ENCODE measurements at places on chromosomes 16 and 17.

DNA sequence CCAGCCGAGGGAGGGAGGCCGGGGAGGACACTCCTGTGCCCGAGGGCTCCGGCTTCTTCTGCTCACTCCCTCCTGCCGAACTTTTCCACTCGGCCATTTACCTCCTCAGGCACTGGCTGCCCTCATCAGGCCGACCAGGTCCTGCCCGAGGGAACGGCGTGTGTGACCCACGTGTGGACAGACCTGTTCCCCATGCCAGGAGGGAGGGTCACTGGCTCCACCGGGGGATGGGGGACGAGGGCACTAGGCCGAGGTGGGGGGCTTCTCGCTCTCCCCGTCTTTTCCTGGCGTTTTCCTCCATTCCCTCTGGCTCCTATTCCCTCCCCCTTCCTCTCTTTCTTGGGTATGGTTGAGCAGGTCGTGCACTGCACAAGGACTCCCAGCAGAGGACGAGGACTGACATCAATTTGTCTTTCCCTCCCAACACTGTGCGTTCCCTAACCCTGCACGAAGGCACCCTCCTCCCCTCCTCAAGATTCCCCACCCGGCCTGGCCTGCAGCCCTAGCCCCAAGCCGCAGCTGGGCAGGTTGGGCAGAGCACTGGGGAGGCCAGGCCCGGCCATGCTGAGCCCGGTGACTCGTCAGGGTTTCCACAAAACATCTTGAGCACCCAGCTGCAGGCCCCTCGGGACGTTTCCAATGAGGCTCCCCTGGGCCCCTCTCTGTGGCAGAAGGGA, 3.2 kb upstream of the IL17C start:
- peak; percentile 39 for DNase-seq

GRCh38 chr17:5249615-5250014, 15.0 kb upstream of the SCIMP start:
- DNase-seq, result peak; percentile 68

DNA sequence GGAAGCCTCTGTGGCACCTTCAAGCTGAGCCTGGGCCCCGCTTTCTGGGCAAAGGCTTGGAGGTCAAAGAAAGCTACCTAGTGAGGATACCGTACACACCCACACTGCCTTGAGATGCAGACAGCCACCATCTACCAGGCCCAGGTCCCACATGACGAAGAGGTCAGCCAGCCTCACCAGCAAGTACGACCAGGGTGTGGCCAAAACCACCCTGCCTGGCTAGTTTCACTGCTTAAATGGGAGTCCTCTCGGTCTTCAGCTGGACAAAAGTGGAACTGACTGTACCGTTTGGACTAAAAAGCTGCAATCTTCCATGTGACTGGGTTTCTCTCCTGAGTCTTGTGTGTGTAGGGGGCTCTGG, 21.6 kb downstream of the VASN start:
- DNase-seq, result no peak

DNA sequence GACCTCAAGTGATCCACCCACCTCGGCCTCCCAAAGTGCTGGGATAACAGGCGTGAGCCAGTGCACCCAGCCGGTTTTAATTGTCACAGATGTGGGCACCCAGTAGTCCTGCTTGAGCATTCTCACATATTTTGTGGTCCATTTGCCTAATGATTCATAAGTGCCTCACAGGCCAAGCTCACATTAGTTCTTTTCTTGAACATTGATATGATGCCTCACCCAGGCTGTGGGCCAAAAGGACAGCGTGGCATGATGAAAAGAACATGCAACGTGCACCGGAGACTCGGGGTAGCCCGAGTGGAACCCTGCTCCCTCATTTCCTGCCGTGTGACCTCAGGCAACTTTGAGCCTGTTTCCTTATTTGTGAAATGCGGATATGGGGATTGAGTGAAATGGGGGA, 181.9 kb downstream of the SNX29 start:
- DNase-seq, result no peak

DNA sequence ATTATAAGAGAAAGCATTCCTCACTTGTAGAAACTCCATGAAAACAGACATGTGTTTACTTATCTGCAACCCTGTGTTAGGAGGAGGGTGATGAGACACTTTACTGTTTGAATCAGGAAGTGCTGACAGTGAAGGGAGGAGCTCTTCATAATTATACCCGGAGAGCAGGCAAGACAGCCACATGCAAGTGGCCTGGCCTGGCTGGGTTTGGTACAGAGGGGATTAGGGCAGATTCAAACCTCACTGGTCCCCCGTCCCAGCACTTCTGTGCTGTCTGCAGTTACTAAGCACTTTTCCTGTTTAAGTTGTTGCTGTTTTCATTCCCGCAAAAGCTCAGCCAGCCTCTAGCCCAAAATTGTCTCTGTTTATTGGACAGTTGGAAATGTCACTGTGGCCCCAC, 78.5 kb downstream of the WWOX start:
- no peak for DNase-seq

DNA sequence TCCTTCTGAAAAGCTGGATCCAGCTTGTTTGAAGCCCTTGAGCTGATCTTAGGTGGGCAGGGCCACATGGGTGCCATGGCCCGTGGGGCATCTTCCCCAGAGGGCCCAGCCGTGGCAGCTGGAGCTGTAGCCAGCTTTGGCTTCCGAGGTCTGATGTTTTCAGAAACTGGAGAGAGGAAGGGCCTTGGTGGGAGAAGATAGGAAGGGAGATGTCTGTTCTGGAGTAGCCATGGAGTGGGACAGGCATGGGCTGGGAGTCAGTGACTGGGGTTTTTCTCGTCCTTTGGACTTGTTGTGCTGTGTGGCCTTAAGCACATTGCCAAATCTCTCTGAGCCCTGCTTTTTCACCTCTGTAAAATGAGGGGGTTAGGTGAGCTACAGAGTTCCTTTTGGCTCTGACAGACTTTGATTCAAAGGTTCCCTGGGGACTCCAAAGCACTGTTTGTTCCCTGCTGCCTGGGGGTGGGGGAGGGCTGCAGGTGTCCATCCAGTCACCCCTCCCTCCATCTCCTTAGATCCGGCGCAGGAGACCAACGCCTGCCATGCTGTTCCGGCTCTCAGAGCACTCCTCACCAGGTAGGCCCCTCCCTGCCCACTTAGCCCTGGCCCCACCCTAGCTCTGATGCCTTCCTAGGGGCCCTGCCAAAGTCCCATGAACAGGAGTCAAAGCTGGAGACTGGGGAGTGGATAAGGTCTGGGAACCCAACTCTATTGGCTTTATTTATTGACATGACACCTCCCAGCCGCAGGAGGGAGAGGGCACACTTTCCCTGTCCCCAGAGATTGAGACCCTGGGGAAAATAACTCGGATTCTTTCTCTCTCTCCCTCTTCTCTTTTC, 2.1 kb downstream of the PPP1R1B start:
- DNase-seq, result no peak

DNA sequence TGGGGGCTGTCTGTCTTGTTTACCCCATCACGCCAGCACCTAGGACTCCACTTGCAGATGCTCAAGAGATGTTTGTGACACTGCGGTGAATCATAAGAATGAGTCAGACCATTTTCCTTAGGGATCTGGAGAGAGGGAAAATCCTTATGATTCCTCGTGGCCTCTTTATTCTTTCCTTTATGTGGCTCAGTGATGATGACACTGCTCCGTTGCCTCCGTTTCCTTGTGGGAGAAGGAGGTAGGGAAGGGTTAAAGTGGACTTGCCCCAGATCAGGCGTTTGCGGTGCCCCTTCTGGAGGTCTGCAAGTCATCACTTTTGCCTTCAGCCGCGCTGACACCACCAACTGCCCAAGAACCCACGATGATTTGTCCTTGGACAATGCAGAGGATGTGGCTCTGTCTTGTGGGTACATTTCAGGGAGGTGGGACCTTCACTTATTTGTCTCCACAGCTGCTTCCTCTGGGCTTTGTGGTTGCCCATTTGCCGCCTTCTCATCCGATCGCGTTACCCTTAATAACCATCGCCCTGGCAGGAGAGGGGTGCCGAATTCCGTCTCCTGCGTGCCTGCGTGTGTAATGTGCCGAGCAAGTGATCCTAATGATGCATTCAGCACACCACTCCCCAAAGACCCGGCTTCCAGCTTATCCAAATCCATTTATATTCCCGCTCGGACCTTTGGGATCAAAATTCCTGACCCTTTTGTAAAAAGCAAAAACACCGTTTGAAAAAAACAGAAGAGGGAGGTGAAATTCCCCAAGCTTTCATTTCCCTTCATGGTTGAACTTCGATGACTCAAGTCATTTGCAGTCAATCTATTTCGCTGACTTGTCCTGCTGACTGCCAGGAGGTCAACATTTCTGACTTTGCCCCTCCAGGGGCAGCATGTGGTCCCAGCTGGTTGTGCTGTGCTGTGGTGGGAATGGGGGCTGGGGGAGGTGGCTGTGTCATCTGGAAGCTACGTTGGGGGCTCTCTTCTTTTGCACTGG, 87.2 kb upstream of the IRX3 start:
- peak; percentile 17 for DNase-seq

GRCh38 chr16:84040823-84041820, 1.5 kb downstream of the SLC38A8 start:
- no peak for DNase-seq

DNA sequence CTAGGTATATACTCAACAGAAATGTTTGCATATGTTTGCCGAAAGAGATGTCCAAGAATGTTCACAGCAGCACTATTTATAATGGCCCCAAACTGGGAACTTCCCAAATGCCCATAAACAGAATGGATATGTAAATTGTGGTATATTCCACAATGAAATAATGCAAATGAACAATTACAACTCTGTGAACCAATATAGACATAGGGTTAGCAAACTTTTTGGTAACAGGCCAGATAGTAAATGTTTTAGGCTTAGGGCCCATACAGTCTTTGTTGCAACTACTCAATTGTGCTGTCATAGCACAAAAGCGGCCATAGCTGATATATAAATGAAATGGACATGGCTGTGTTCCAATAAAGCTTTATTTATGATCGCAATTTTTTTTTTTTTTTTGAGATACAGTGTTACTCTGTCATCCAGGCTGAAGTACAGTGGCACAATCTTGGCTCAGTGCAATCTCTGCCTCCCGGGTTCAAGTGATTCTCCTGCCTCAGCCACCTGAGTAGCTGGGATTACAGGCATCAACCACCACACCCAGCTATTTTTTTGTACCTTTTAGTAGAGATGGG, 16.5 kb downstream of the XYLT1 start:
- DNase-seq, result no peak

DNA sequence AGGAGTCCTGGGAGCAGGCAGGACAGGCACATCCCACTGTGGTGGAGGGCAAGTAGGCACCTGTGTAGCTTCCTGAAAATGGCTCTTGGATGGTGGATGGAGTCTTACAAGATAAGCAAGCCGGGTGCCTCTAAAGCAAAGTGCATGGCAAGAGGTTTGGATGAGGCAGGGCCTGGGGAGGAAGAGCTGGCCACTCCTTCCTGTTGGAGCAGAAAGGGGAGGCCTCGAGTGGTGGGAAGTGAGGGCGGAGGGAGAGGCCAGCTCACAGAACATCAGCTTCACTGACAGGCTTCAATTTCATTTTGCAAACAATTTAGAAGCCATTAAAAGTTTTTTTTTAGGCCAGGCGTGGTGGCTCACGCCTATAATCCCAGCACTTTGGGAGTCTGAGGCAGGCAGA, 31.0 kb downstream of the CD300A start:
- DNase-seq, result no peak
